ENCODE measurements at places on chromosomes 6 and 20. TPM values are rescaled to one million over a fixed set of nuclear protein-coding genes. Genes with fewer than 3 reads are reported as not detected.

GRCh38 chr20:63483834-63484233 is 11.4 kb upstream of the KCNQ2 start:
- DNase-seq, result peak; percentile 31

DNA sequence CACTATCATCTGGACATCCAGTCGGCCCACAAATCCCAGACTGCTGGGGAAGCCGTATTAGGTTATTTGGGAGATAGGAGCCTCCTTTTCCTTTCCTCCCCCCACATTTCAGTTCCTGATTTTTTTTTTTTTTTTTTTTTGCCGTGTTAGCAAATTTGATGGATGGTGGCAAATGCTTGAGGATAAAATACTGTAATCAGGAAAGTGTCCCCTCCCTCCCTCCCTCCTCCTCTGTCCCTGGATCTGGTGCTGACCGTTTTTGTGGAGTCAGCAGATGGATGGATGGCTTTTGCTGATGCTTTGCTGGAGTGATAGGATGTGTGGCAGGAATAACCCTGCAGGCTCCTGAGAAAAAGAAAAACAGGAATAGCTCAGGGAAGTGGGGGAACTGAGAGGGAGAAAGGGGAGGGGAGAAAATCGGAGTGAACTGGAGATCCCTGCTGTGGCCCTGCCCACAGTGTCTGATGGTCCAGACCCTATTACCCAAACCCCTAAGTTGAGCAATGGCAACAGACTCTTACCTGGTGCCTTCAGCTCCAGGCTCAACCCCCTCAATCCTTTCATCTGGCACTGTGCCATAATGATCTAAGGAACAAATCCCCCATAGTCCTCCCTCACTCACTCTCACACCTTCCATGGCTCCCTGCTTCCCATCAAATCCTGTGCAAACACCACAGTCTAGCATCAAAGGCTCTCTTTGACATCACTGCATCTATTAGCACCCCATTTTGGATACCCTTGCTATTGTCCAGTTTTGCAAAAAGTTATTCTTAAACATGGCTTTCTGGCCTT is 277.3 kb upstream of the CHD6 start:
- DNase-seq, result no peak

DNA sequence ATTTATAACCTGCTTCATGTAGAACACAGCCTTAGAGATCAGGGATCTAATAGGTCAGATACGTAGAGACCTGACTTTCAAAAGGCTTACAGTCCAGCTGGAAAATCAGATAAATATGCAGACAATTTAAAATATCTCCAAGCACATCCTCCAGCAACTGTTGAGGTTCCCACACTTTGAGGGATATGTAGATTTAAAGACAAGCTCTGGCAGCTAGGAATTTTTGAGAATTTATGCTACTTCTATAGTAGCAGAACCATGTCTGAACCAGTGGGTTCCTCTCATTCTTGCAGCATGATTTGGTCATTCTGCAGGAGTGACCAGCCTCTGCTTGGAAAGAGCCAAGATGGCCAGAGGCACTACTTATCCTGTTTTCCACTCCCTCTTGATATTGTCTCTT is 60.5 kb downstream of the CYB5R4 start:
- no peak for DNase-seq

DNA sequence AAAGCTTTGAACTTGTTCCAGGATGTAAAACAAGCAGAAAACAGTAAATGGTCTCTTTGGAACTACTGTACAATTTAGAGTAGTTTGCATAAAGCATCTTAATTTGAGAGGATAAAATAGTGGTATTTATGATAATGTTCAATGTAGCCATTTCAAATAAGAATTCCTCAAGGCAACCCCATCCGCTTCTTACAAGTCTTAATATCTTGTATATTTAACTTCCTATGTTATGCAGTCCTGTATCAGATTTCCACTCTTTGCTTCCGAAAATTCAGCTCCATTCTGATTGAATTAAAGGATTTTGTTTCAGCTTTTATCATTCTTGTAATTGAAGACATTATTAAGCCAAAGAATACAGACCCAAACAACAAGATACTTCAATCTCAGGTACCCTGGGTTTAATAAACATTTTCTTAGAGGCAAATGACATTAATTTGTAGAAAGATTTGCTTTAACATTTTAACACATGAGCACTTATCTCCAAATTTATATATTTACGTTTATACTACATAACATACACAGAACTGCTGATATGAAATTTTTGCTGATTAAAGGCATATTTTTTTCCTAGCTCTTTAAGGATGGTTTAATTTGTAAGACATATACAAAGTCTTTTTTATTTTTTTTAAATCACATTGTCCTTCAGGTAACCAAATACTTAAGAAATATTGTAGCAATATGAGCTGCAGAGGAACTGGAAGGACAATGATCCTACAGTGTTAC is 131.1 kb upstream of the BEND3 start:
- no peak for DNase-seq

- no peak for DNase-seq
These were observed 169.3 kb upstream of the RIN2 start for GRCh38 chr20:19588732-19589131.

DNA sequence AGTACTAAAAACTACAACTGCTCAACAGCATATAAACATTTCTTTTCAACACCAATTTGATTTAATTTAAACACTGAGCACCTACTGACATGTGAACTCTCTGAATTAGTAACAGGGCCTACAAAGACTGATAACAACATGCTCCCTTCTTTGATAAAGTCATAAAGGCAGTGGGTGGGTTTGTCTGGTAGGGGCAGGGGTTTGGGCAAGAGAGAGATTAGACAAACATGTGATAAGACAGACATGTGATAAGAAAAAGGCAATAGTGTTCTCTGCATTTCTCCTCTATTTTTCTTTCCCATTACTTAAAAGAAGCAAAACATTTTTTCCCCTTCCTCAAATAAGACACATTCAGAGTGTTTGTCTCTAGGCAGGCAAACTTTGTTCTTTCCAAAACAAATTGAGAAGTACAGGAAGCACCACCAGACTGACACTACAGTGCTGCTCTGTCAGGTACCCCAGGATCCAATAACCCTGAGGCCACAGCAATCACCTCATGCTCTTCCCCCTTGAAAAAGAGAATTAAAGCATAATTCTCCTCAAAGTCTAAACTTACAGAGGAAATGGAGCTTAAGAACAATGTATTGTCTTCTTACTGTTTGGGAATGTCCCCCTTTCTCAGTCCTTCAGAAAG is 11.9 kb downstream of the C6orf52 start:
- no peak for DNase-seq

DNA sequence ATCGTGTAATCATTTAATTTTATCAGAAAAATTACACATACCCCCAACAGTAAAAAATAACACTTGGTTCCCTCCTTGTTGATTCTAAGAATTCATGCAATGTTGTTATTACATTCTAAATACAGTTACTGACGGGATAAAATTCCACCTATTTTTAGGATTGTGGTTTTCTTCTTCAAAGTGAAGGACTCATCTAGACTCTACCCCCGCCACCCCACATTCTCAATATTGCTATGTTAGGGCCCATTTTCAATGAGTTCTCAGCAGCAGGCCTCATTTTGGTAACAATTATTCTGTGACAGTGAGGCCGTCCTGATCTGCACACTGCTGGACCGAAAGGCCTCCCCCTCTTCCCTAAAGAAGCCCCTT is 43.5 kb downstream of the PREX1 start:
- no peak for DNase-seq

DNA sequence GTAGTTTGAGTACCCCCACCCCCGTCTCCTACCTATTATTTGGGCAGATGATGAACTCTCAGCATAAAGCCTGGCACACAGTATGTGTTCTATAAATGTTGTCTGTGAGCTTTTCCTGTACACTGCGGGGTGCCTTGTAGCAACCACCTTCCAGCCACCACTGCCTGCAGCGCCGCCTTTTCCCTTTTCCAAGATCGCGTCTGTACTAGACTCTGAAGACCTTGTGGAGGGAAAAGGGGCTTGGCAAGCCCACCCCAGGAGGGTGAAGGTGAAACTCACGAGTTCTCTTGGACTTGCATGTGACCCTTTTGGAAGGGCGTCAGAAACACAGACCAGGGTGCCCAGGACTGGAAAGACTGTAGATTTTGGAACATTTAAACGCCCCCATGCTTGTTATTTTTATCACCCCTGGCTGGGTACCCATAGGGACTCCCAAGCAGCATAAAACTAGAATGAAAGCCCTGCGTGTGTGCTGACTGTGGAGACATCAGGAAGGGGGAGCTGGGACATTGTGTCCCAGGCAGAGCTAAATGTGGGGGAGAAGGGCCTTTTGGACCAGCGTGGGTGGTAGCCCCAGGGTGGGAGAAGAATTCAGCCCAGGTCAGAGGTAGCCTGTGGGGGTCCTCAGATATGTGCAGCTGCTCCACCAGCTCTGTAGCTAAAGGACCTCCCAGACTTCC is 8.3 kb downstream of the BAK1 start:
- DNase-seq, result no peak

- no peak for DNase-seq
These were observed 14.3 kb downstream of the ZNF451 start for GRCh38 chr6:57104336-57104735.

DNA sequence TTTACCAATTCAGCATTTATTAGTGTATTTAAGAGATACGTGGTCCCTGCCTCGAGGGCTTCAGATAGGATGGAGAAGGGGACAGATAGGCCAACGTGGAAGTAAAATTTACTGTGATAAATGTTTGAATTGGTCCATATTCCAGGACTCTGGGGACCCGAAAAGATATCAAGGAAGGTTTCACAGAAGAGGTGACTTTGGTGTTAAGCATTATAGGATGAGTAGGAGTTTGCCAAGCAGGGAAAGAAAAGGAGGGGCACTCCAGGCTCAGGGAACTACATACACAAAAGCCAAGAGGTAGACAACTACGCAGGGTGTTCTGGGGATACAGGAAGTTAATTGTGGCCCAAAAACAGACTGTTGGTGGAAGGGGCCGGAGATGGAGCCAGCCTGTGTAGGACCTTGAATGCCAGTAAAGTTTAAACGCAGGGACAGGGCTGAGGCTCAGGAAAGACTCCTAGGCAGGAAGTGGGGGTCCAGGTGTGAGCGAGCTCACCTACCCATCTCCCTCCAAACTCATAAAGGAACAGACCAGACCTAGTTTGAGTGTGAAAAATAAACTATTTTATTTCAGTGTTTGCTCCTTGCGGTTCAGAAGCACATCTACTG is 37.0 kb downstream of the TGM2 start:
- DNase-seq, result no peak

- DNase-seq, result no peak
These were observed 880.4 kb upstream of the MAN1A1 start for GRCh38 chr6:120230008-120230407.

- no peak for DNase-seq
These were observed 149.9 kb downstream of the GPX5 start for GRCh38 chr6:28675600-28675999.

GRCh38 chr6:81049425-81050042 is 702.9 kb downstream of the TENT5A start:
- DNase-seq, result peak; percentile 16

- DNase-seq, result no peak
These were observed 2.7 kb downstream of the SLC32A1 start for GRCh38 chr20:38726804-38727606.

Gene TFAP2C
- 7.6 TPM for total RNA-seq

Gene ELMO2
- 55.1 TPM for total RNA-seq

Gene ASCC3
- total RNA-seq, result 22.6 TPM

Gene HCRTR2
- total RNA-seq, result not detected
